C1 segment of cervical spinal cord (tissue), 14 donors: ENCODE measurements at places on chromosomes 5 and 9.

DNA sequence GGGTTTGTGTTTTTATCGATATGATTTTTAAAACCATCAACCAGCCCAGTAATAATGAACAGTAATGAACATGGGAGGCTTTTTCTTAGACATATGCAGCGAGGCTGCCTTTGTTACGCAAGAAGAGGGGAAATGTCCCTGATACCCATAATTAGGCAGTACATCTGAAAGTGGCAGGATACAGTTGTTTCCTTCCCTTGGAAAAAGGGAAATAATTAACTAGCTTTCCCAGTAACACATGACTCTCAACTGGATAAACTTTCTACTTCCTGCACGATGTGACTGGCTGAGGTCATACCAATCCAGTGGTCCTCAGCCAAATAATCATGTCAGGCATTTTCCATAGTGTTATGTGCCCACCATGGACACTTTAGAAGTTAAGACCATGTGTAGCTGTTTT, 431.6 kb upstream of the C9orf72 start:
- DNase-seq = no peak

- no peak for DNase-seq
Measured at GRCh38 chr9:115640887-115641286, 512.7 kb upstream of the PAPPA start.

GRCh38 chr5:180790020-180790419, 12.6 kb downstream of the MGAT1 start:
- DNase-seq = no peak

DNA sequence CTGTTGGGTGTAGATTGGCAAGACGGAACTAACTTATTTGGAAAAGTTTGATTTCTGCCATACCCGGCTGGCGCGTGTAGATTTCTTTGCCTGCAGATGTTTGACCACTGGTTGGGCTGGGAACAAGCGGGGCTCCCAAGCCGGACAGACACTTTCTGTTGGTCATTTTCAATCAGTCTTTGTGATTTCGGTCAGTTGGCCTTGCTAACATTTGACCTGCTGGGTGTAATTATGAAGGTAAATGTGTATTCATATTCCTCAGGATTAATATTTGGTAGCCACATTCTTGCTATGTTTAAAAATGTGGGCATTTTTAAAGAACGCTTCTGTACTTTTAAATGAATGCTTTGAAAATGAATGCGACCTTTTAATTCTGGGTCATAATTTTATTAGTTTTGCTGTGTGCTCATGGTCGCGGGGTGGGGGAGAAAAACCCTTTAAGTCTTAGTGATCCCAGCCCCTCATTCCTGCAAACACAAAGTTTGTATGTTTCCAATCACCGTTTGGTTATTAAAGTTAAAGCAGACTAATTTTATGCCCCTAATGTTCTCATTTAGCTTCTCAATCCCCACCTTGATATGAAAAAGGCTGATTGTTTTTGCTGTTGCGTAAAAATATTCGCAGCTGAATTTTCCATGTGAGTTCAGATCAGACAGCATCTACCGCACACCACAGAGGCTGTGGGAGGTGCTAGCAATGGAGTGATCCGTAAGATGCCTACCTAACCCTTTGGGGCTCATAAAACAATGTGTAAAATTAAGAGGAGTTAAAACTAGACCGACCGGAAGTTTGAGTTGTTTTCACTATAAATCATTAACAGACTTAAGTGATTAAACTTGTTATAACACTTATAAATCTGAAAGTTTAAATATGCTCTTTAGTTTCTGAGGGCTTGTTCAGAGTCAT, 1.5 kb downstream of the RASGRF2 start:
- no peak for DNase-seq

DNA sequence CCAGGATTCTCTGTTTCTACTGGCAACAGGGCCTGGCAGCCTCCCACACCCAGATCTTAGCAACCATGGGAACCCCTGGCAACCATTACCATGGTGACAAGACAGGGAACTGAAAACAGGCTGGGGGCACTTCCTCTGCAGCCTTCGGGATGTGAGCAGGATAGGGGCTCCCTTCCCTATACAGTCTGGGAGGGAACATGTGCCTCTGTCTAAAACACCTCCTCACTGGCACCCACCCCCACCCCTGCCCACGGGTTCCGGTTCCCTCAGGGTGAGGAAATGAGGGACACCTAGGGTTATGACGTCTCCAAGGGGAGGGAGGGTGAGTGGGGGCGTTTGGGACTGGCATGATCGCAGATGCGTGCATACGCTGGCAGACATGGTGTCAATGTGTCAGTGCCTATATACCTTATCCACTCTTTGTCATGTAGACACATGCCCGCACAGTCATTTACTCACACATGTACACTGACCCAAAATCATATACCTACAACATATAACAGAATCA, 3.0 kb upstream of the DNAJB5 start:
- peak; percentile 30 for DNase-seq

DNA sequence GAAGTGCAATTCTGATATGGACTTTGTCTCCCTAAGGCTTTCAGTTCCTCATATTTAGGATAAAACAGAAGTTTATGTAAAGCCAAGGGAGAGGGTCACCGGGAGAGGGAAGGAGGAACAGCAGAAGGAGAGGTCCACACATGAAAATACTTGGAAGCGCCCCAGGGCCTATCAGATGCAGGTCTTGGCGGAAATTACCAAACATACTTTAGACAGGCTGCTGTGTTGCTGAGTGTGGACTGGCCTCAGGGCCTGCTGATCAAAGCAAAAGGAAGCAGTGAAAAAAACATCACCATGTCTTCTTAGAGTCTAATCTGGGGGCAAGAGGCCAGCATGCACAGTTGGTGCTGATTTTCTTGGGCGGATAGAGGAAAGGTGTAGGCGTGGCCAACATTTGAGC, 14.1 kb upstream of the NTRK2 start:
- DNase-seq = no peak

- no peak for DNase-seq
Measured at GRCh38 chr5:132704875-132705274, 31.1 kb downstream of the IL4 start.

- DNase-seq = no peak
Measured at GRCh38 chr9:36987891-36988290, 46.2 kb downstream of the PAX5 start.

DNA sequence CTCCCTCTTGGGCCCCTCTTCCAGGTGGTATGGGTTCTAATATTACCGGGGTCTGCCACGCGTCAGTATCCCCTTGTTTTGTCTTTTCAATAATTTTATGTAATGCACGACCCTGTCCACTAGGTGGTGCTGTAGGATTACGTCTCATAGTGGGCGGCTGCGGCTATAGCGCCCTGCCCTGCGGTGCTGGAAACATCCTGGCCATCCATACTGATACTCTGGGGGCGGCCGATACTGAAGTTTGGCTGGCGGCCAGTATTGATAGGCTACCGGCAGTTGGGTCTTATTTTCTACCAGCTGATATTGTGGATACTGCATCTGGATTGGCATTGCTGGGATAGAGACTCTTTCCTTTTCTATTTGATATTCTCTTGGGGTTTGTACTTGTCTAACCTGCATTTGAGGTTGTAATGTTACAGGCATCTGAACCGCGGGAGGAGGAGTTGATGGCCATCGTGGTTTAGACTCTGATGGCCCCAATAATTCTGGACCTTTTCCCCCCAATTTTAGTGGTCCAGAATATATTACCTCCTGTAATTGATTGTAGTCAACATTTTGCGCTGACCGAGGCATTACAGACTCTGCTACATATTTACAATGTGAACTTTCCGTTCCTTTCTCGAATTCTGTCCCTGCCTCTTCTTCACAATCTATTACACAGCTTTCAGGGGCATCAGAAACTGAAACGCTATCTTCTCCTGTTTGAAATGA, 3.3 kb upstream of the TMEM141 start:
- peak; percentile 38 for DNase-seq
